ENCODE measurements at places on chromosomes 16 and 17.

- DNase-seq = no peak
Observed at GRCh38 chr16:52548261-52549010, 1.5 kb upstream of the TOX3 start.

- DNase-seq = no peak
Observed at GRCh38 chr17:74515941-74516340, 15.3 kb downstream of the CD300LB start.

DNA sequence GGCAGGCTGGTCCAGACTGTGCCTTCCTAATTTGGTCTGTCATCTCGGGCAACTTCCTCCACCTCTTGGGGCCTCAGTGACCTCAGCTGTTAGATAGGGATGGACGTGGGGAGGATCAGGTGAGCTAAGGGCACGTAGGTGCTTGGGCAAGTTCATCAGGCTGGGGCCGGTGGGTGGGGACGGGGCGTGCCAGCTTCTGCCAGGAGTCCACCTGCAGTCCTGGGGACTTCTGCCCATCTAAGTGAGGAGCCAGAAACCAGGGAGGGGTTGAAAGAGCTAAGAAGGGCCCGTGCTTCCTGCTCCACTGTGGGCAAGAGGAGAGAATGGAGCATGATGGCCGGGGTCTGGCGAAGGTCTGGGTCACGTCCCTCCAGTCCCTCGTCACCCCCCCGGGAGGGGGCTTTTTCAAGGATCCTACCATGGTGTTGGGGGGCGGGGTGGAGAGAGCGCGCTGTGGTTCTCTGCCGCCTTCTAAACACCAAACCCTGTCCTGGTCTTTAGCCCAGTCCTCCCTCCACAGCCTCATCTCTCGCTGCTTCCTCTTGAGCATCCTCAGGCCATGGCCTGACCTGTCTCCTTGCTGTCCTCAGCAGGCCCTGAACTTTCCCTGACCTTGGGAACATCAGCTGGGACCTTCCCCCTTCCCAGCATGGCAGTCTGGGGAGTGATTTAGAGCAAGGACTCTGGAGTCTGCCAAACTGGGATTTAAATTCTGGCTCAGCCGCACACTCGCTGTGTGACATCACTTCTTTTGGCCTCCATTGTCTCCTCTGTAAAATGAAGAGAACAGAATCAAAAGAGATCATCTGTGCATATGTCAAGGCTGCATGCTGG is 21.6 kb downstream of the SPNS2 start:
- DNase-seq = no peak

GRCh38 chr17:76442341-76443338 is 10.3 kb downstream of the UBE2O start:
- no peak for DNase-seq

DNA sequence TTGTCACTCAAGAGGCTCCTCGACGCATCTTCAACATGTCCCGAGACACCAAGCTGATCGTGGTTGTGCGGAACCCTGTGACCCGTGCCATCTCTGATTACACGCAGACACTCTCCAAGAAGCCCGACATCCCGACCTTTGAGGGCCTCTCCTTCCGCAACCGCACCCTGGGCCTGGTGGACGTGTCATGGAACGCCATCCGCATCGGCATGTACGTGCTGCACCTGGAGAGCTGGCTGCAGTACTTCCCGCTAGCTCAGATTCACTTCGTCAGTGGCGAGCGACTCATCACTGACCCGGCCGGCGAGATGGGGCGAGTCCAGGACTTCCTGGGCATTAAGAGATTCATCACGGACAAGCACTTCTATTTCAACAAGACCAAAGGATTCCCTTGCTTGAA is 101.0 kb downstream of the HS3ST2 start:
- no peak for DNase-seq

GRCh38 chr16:14559809-14560241 is 70.2 kb downstream of the PARN start:
- DNase-seq = peak; percentile 35

- peak; percentile 27 for DNase-seq
Observed at GRCh38 chr16:19745286-19746010, 27.4 kb downstream of the IQCK start.

DNA sequence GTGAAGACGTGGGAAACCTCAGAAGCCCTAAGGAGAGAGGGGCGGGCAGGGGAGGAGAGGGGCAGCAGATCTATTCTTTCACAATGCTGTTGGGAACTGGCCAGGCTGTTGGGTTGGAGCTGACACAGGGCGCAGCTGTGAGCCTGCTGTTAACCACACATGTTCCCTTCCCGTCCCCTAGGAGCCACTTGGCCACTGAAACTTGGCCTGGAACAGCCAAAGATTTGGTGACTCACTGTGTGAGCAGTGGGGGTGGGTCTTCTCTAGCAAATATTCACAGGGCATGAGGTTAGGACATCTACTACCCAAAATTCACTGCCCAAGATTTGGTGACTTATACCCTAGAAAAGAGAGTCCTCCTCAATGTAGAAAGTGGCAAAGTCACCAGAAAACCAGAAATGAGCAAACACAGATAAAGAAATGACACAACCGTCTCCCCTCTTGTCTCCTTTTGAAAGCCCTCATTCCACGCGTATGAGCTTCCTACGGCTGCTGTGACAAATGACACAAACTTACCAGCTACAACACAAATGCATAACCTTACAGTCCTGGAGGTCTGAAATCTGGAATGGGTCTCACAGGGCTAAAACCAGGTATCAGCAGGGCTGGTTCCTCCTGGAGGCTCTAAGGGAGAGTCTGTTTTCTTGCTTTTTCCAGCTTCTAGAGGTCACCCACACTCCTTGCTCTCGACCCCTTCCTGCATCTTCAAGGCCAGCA is 6.3 kb downstream of the TBC1D16 start:
- no peak for DNase-seq

- DNase-seq = no peak
Observed at GRCh38 chr17:41513168-41513547, 5.5 kb downstream of the KRT15 start.

DNA sequence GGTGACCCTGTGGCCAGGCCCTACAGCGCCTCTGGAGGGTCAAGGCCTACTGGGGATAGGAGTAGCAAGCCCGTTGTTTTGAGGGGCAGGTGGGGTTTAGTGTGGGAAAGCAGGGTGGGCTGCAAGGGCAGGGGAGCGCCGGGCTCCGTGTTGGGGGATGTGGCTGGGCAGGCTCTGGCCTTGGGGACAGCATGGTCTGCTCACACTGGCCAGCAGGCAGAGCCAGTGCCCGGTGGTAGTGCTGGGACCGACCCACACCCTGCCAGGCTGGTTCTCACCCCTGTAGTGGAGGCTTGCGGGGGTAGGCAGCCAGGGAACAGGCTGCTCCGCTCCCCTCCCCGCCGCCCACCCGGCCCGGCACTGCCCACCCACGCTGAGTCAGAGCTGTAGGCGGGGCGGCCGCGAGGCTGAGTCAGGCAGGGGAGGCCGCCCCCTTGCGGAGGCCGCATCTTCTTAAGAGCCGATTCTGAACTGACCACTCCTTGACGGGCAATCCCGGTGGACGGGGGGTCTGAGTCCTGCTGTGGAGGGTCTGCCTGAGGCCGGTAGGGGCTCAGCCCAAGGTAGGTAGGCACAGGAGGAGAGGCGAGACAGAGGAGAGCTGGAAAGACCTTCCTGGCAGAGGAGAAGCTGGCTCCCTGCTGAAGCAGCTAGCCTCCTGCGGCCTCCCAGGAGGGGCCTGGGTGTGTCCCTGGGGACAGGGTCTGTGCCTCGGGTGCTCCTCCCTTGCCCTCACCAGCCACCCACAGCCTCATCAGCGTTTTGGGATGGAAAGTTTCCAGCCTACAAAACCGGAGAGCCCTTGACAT is 62.4 kb downstream of the BAIAP2 start:
- DNase-seq = peak; percentile 61

GRCh38 chr17:83010206-83011200 is 68.9 kb upstream of the METRNL start:
- no peak for DNase-seq

DNA sequence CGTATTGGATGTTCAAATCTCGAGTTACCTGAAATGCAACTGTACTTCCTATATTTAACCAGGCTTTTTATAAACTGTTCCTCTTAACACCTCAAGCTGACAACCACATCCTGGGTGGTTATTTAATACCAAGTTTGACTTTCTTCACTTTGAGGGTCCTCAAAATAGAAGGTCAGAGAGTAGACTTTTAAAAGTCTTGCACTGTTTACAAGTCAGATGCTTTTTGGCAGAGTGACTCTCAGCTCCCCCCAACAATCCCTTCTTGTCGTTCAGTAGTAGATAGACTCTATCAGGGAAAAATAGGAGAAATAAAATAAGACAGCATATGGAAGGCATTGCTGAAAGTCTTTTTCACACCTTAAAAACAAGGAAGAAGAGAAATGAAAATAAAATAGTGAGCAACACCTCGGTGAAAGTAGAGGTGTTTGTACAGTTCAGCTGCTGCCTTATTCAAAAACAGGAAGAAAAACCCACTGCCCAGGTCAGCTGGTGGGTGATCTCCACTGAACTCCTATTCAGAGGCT is 650.4 kb downstream of the WWOX start:
- no peak for DNase-seq

- DNase-seq = no peak
Observed at GRCh38 chr17:36641331-36641876, 40.0 kb downstream of the MRM1 start.

DNA sequence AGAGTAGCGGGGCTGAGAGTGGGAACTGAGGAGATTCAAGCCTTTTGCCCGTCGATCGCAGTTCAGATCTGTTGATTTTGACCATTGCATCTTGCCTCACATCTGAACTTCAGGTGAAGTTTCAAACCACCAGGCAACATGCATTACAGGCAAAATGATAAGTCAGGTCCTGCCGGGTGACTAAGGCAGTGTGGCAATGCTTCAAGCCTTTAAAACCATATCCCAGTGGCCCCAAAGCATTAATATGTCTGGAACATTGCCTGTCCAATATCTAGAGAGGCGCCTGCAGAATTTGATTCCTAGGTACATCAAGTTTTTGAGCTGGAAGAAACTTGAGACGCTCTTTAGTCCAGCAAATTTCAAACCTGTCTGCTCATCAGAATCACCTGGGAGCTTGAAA is 502.8 kb downstream of the MAF start:
- no peak for DNase-seq

- no peak for DNase-seq
Observed at GRCh38 chr16:194516-194915, 14.3 kb downstream of the HBQ1 start.

GRCh38 chr16:88295671-88296436 is 86.9 kb upstream of the ZNF469 start:
- no peak for DNase-seq

DNA sequence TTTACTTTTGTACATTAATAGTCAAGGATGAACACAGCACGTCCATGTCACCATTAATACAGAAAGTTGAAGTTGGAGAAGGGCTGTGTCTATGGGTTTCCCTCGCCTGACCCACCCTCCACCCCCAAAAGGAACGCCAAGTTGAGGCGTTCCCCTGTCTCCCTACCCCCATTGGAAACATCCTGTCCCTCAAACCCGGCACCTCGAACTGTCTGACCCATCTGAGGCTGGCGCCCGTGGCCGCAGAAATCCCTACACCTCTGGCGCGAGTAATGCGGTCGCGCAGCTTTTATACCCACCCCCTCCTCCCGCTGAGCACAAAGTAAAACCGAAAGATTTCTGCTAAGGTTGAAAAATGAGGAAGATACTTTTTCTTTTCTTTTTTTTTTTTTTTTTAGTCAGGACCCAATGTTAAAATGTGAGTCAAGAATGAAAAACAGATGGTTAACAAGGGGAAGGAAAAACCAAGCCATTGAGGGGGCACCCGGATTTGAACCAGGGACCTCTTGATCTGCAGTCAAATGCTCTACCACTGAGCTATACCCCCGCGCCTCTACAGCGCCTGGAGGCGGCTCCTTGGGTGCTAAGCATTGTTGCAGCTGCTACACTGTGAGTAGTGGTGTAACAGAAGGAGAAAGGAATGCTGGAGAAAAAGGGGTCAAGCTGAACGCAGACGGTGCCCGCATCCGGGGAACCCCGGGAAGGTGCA is 887 bp upstream of the LASP1 start:
- DNase-seq = peak; percentile 85

GRCh38 chr17:44277976-44278375 is 10.0 kb upstream of the SLC4A1 start:
- DNase-seq = no peak

- no peak for DNase-seq
Observed at GRCh38 chr17:55783684-55784245, 32.9 kb downstream of the PCTP start.

DNA sequence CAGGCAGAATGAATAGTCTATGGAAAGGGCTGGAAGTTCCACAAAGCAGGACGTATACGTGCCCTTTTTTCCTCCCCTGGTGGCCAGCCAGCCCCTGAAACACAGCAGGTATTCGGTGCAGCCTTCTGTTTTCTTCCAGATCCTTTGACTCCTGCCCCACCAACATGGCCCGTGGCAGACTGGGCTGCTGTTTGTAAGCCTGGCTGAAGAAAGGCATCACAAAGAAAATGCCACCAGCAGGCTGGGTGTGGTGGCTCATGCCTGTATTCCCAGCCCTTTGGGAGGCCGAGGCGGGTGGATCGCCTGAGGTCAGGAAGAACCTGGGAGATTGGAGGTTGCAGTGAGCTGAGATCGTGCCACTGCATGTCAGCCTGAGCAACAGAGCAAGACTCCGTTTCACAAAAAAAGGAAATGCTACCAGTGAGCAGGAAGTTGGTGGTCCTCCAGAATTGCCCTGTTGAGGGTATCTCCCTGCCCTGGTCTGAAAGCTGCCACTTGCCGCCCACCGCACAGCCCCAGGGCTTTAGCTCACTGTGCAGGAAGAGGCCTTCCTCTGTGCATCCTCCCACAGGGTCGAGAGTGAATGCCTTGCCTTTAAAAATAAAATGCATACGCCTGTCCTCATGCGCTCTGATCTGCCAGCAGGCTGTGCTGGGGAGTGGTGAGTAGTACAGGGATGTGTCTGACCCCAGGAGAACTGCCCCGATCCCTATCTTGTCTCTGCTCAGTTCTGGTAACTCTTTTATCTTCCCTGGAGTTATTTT is 587.7 kb downstream of the MAF start:
- DNase-seq = no peak

- DNase-seq = no peak
Observed at GRCh38 chr17:50170662-50171370, 5.0 kb downstream of the SGCA start.

- DNase-seq = no peak
Observed at GRCh38 chr17:81367171-81367570, 28.1 kb upstream of the BAHCC1 start.

- DNase-seq = no peak
Observed at GRCh38 chr16:68700831-68701230, 36.3 kb upstream of the CDH1 start.

DNA sequence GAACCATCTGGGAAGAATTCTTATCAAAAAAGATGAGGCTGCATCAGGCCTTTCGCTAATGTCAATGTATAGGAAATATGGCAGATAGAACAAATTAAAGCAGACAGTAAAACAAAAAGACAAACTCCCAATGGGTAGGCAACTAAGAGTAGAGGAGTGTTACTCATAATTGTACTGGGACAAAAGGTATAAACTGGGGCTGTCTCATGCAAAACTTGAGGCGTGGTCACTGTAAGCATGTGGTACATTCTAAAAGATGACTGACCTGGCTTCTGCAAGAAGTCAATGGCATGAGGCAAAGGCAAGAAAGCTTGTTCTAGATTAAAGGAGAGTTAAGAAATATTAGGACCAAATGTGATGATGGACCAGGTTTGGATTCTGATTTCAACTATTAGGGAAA is 26.7 kb downstream of the SMIM36 start:
- DNase-seq = no peak

All from hippocampal formation (tissue), 2 donors.